ENCODE measurements at places on chromosomes 2 and 18.

DNA sequence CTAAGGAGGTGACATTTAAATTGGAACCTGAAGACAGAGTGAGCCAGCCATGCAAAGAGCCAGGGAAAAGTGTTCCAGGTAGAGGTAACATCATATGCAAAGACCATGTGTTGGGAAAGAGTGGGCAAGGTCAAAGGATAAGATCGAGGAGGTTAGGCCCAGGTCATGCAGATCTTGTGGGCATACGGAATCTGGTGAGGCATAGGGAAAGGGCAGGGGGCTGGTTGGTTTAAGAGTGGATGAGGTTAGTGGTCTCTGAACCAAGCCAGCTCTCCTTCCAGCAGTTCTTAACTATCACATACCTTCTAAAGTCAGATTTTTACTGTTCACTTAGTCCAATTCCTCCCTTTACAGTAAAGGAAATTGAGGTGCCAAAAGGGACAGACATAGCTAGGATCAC is 3.0 kb downstream of the ANKRD53 start:
- DNase-seq, result no peak

- DNase-seq, result no peak
Measured at GRCh38 chr2:173874003-173874893, 90.9 kb downstream of the SP3 start.

GRCh38 chr2:230696670-230697069 is 16.0 kb upstream of the CAB39 start:
- no peak for DNase-seq

DNA sequence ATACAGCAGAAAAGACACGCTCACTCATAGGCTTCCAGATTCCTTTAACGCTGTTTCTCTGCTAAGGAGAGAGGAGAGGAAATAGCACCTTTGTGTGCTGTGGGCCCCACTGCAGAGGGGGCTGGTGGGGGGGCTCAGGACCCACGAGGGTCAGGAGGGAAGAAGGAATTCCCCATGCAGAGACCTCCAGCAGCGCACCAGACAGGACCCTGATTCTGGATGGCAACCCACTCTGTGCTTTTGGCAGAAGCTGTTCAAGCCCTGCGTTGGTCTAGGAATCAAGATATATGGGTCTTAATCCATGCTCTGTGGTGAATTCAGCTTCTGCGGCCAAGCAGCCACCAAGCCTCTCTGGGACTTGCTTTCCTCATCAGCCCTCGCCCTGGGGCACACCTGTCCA is 31.0 kb downstream of the MYCN start:
- no peak for DNase-seq

GRCh38 chr2:85806358-85807118 is 52.7 kb downstream of the ATOH8 start:
- DNase-seq, result no peak
